NCI-H2171 treated with DMSO at 0.1 percent for 48 hours (cell line): ENCODE measurements at places on chromosomes 5 and 9.

GRCh38 chr9:76725885-76726284 lies 38.4 kb upstream of the PCA3 start:
- DNase-seq: no peak

- DNase-seq: no peak
Measured at GRCh38 chr9:130665029-130665430, 636 bp downstream of the PRDM12 start.

DNA sequence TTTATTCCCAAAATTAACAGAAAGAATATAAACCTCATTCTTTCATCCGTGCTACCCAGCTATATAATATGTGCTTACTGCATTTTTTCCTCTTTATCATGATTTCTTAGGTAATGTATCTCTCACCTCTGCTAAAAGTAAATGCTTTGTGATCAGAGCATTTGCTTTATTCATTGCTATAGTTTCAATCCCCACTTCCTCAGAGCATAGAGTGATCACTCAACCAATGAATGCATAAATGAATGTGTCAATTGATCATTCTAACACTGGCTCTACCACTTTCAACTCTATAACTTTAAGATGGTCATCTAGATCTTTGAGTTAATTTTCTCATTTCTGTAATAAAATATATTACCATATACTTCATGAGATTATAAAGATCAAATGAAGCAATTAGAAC lies 719.2 kb downstream of the CETN3 start:
- no peak for DNase-seq

GRCh38 chr5:6615034-6615815 lies 17.6 kb downstream of the NSUN2 start:
- no peak for DNase-seq

DNA sequence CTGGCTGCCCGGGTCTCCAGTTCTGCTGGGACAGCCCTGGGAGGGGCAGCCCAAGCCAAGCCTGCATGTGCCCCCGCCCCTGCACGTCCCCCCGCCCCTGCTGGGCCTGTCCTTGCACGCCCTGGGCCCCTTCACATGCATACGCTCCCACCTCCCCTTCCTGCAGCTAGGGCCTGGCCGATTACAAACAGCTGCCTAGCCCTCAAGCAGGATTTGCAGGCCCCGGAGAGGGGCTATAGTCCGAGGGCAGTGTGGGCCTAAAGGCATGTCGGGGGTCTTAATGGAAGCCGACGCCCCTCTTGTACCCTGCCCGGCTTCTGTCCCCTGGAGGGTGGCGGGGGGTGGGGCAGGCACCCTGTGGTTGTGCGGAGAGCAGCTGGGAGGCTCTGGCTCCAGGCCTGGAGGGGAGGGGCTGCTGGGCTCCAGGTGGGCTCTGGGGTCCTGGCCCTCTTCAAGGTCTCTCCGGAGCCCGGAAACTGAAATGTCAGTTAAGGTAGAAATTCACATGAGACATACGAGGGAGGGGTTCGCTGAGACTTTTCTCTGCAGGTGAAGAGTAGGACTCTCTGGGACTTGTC lies 16.9 kb downstream of the COL5A1 start:
- DNase-seq: peak; percentile 69

GRCh38 chr5:140357726-140358093 lies 2.3 kb upstream of the SLC4A9 start:
- peak; percentile 74 for DNase-seq

DNA sequence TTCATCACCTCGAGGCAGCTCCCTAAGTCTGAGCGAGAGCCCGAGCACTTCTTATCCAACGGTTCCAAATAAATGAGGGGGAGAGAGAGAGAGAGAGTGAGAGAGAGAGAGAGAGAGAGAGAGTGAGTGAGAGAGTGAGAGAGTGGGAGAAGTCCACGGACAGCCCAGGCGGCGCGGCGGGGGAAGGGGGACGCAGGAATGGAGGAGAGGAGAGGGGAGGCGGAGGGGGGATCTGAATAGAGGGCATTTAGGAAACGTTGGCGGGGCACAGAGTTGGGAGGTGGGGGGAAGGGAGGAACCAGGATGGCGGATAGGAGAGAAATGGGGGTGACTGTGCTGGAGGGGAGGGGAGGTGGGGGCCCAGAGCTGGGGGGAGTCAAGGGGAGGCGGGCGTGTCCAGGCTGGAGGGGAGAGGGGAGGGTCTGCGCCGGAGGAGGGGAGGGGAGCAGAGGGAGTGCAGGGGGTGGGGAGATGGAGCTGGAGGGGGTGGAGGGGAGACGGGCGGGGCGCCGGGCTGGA lies 398 bp upstream of the BASP1 start:
- peak; percentile 83 for DNase-seq

- DNase-seq: no peak
Measured at GRCh38 chr5:179614745-179615144, 8.7 kb downstream of the HNRNPH1 start.

- no peak for DNase-seq
Measured at GRCh38 chr9:136171801-136172411, 33.0 kb downstream of the LHX3 start.
